ENCODE measurements at places on chromosomes 2 and 18.

GRCh38 chr2:7972670-7973069, 709.2 kb upstream of the ID2 start:
- no peak for DNase-seq

GRCh38 chr2:129302106-129302505, 677.4 kb upstream of the RAB6C start:
- DNase-seq: no peak

GRCh38 chr2:188609321-188610049, 317.8 kb downstream of the GULP1 start:
- DNase-seq: no peak

- DNase-seq: no peak
Observed at GRCh38 chr2:37350034-37350433, 5.6 kb downstream of the QPCT start.

DNA sequence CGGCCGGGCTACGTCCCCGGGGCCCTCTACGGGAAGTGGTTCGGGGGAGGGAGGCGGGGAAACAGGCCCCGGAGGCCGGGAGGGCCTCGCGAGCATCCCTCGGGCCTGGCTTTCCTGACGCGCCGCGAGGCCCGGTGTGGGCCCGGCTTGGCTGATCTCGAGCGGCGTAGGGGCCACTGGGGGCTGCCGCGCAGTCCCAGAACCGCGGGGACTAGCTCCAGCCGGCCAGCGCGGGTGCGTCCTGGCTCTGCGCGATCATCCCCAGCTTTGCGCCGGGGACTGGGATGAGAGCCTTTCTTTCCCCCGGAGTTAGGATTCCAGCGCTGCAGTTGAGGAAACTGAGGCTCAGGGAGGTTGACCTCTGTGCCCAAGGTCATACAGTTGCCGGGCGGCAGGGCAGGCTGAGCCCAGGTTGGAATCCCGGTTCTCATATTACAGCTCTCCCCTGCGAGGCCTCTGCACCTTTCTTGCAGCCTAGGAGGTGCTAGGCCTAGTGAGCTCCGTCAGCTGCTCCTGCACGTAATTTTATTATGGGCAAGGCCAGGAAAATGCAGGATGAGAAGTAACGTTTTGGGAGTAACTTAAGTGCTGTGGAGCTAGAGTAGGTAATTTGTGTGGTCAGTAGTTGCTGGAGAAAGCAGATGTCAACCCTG, 501 bp downstream of the LPIN1 start:
- DNase-seq: peak; percentile 35

- no peak for DNase-seq
Observed at GRCh38 chr2:198615972-198616371, 811.6 kb downstream of the PLCL1 start.

GRCh38 chr2:888211-888801, 62.3 kb upstream of the SNTG2 start:
- no peak for DNase-seq

GRCh38 chr2:12070581-12070980, 324.1 kb downstream of the LPIN1 start:
- DNase-seq: no peak

GRCh38 chr2:58612973-58613372, 371.8 kb upstream of the FANCL start:
- no peak for DNase-seq

GRCh38 chr2:182318466-182319220, 108.2 kb downstream of the PDE1A start:
- DNase-seq: no peak
